ENCODE measurements at places on chromosomes 5 and 9. TPM values are rescaled to one million over a fixed set of nuclear protein-coding genes. Genes with fewer than 3 reads are reported as not detected.

Gene PRRX2
- total RNA-seq = not detected

GRCh38 chr9:126127591-126127990 lies 199.0 kb upstream of the MVB12B start:
- DNase-seq = no peak

- DNase-seq = no peak
Measured at GRCh38 chr9:97802276-97802675, 50.8 kb upstream of the FOXE1 start.

DNA sequence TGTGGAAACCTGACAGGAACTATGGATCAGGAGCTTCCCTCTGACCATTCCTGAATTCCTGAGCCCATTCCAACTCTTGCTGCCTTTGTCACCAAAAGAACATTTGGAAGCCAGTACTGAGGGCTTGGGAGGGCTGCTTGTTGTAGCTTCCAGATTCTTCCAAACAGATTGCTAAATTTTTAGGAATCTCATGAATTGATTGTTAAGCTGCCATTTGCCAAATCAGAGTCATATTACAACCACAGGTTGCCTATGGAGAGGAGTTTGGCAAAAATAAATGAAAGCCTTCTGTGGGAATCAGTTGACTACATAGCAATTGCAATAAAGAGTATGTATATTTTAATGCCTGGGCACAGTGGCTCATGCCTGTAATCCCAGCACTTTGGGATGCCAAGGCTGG lies 39.2 kb upstream of the SLC28A3 start:
- no peak for DNase-seq

GRCh38 chr9:78614892-78615291 lies 318.0 kb downstream of the PSAT1 start:
- DNase-seq = no peak

DNA sequence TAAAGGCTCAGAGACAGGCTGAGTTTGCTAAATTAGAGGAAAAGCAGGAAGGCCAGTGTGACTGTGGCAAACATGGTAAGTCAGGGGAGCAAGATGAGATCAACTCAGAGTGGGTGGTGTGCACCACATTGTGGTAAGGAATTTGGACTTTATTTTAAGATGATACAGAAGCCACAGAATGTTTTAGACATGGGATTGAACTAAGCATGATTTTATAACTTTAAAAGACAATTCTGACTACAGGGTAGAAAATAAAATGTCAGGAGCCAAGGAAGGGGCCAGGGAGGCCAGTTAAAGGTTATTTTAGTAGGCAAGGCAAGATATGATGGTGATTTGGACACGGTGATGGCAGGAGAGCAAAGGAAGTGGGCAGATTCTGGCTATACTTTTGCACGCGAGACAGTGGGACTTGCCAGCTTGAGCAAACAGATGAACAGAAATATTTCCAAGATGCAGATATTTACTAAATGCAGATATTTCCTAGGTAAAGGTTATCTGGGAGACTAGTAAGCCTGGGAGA lies 53.9 kb downstream of the TSSK1B start:
- no peak for DNase-seq

Measured in dorsolateral prefrontal cortex (tissue), 122 donors.